Fibroblast of the conjunctiva (primary cell): ENCODE measurements at places on chromosomes 1 and 21.

GRCh38 chr21:21921410-21922232, 923.4 kb downstream of the NCAM2 start:
- no peak for DNase-seq

GRCh38 chr1:6975331-6976043, 190.2 kb downstream of the CAMTA1 start:
- DNase-seq, result no peak

- no peak for DNase-seq
Observed at GRCh38 chr1:61323681-61324328, 241.4 kb downstream of the NFIA start.

DNA sequence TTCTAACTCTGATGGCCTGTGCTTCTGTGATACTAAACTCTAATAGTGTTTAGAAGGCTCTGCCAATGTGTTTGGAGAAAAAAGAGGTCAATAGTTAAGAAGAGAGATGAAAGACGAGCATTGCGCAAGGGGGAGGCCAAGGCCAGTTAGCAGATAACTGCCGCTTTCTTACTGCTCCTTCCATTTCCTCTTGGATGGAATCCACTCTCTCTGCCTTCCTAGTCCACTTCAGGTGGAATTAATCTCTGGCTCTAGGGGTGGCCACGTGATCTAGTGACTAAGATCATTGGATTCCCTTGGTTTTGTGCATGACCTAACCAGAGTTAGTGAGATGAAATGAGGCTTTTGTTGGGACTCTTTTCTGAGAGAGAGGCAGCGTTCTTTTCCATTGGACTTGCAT, 148.3 kb downstream of the ACTL8 start:
- no peak for DNase-seq

- peak; percentile 30 for DNase-seq
Observed at GRCh38 chr21:32114419-32115035, 164.3 kb downstream of the MIS18A start.

GRCh38 chr21:45304945-45305344, 17.2 kb upstream of the POFUT2 start:
- DNase-seq, result no peak

DNA sequence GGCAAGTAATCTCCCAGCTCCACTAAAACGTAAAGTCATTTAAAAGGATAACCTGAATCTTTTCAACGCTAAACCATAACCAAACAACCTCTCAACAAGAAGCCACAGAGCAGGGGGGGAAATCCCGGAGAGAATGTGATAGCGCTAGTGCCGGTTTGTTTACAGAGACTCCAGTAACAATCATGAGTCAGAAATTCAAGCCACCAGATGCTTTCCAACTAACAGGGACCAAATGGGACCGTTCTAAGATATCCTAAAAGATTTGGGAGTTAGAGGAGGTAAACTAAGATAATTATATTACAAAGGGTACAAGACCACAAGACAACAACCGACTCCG, 825 bp downstream of the DCAF8 start:
- DNase-seq, result peak; percentile 57

GRCh38 chr1:206875752-206876377, 10.4 kb downstream of the IL20 start:
- DNase-seq, result no peak

DNA sequence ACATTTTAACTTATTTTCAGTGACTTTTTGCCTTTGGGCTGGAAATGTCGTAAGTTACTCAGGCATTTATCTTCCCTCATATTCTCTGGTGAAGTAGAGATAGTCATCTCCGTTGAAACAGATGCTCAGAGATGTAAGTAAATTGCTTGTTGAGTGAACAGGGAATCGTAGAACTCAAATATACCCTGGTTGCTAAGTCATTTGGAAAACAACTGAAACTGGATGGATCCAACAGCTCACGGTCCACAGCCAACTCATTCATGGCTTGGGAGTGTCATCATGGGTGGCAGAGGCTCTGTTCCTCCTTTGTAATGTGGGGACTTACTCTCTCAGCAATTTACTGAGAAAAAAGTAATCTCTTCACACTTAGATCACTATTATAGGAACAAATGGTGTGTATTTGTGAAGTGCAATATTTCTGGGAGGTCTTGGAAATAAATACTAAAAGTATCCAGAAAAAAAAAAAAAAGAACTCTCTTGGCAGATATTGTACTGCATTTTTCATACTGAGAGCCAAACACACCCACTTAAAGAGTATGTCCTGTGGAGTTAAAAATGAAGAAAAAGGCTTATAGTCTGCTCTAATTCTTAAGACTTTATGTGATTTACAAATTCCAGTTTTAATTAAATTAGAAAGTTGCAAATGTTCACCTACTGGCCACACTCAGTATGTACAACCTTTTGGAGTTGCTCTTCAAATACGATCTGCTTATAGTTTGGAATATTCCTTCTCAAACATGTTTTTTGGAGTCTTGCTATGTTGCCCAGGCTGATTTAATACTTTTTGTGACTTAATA, 107.4 kb downstream of the LEPR start:
- no peak for DNase-seq

GRCh38 chr1:15975358-15975804, 520 bp downstream of the ZBTB17 start:
- no peak for DNase-seq

GRCh38 chr1:30911059-30911954, 2.7 kb upstream of the SDC3 start:
- DNase-seq, result peak; percentile 81

- no peak for DNase-seq
Observed at GRCh38 chr1:171446386-171446785, 38.9 kb upstream of the PRRC2C start.

DNA sequence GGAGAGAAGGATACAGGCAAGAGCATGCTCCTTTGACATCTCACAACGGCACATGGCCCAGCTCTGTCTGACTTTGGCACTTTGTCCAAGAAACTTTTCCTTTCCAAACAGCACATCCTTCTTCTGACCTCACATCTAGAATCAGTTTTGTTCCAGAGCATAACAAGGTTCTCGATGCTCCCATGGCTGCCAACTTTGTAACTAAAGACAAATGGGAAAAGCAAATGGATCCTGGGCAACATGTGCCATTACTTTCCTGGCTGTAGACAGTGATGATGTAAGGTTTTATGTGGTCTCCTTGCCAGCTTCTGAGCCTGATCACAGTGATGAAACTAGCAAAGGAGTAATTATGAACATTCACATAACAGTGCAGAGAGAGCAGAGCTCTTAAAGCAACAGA, 171.8 kb upstream of the C1orf87 start:
- peak; percentile 31 for DNase-seq

- no peak for DNase-seq
Observed at GRCh38 chr1:155694167-155694566, 5.3 kb downstream of the DAP3 start.
